ENCODE measurements at places on chromosomes 2 and 18.

GRCh38 chr2:145284551-145284950 lies 764.6 kb upstream of the ZEB2 start:
- DNase-seq = no peak

- DNase-seq = no peak
These were observed 15.5 kb downstream of the VIL1 start for GRCh38 chr2:218434456-218434855.

GRCh38 chr18:23093772-23094171 lies 41.5 kb upstream of the CABLES1 start:
- no peak for DNase-seq

DNA sequence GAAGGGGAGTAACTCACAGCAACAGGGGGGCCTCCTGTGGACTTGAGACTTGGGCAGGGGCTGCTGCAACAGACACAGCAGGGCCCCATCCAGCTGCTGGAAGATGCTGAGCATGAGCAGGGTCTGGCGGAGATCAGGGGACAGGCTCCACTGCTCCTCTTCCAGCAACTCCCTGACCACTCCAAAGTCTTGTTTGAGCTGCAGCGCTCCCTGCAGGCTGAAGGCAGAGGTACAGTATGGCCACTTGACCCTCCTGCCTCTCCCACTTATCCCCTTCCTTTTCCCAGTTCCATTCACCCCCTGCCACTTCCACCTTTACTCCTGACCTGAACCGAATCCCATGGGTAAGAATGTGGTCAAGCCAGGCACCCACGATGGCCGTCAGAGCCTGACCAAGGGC lies 2.4 kb upstream of the MRPL53 start:
- no peak for DNase-seq

- no peak for DNase-seq
These were observed 297.2 kb downstream of the NDUFA10 start for GRCh38 chr2:239727776-239728600.

GRCh38 chr2:5360081-5360480 lies 332.1 kb upstream of the SOX11 start:
- DNase-seq = no peak

- no peak for DNase-seq
These were observed 92.4 kb downstream of the COX7A2L start for GRCh38 chr2:42268528-42269151.

- DNase-seq = no peak
These were observed 46.4 kb upstream of the SPP2 start for GRCh38 chr2:234003972-234004617.

- no peak for DNase-seq
These were observed 1.2 kb upstream of the SGPP2 start for GRCh38 chr2:222423186-222423585.
